ENCODE measurements at places on chromosomes 6 and 20.

GRCh38 chr6:158121335-158121734, 46.7 kb downstream of the SERAC1 start:
- DNase-seq, result no peak

DNA sequence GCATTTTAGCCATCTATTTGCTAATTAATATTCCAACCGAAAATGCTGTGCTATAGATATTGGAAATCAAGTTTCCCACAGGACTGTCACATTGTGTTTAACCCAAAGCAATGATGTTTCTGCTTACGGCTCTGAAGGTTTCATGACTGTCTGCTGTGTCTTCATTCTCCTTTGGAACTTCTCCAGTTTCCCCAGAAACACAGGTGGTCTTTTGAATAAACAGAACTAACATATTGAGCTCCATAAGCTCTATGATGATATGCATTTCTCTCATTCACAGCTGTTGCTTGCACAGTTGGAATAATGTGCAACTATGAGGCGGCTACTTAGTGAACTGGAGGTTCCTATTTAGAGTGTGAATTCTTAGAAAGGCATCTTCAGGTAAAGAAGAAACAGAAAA, 266.0 kb upstream of the ID4 start:
- DNase-seq, result no peak

GRCh38 chr6:96468681-96469224, 52.9 kb upstream of the UFL1 start:
- DNase-seq, result no peak

DNA sequence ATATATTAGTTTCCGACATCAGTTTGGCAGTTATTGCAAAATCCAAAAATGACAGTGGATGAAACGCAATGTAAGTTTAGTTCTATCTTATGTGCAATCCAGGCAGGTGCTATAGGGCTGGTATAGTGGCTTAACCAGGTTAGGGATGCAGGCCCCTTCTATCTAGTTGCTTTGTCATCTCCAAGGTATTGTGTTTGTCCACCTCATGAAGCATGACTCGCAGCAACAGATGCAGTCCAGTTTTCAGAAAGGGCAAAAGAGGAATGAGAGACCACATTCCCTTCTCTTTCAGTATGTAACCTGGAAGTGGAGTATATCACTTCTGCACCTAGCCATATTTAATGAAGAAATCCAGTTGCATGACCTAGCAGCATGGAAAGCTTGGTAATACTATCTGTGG, 59.7 kb downstream of the PKIB start:
- DNase-seq, result no peak

GRCh38 chr6:111940801-111941200, 67.5 kb upstream of the FYN start:
- no peak for DNase-seq

DNA sequence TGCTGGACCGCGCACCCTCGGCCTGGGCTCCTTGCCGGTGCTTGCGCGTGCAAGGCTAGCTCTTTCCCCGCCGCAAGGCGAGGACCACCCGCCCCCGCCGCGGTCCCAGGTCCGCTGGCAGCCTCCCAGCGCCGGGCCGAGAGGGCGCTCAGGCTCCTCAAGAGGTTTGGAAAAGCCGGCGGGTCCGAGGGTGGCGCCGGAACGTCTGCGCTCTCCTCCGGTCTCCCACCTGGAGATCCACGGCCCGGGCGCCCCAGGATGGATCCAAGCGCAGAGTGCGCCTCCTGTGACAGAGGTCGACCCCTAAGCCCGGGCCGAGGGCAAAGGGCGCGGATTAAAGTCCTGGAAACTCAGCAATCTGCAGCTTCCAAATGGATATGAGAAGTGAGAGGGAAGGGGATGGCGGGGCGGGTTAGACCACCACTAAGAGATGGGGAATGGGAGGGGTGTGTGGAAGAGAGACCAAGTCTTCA, 575 bp upstream of the MICAL1 start:
- no peak for DNase-seq

Measured in activated CD8-positive, alpha-beta memory T cell treated with anti-CD3 and anti-CD28 coated beads for 24 hours (primary cell).